Neural crest cell (in vitro differentiated cells): ENCODE measurements at places on chromosomes 2 and 18. TPM values are rescaled to one million over a fixed set of nuclear protein-coding genes. Genes with fewer than 3 reads are reported as not detected.

ARHGAP28 gene
- 20.2 and 22.5 TPM in 2 replicates for total RNA-seq

SKOR2 gene
- 0.96 and 1.4 TPM in 2 replicates for total RNA-seq

FNDC4 gene
- 14.2 and 17.4 TPM in 2 replicates for total RNA-seq

SATB2 gene
- total RNA-seq: 9.2 and 10.1 TPM in 2 replicates

CDCA7 gene
- total RNA-seq: 82.5 and 88.8 TPM in 2 replicates

INPP5D gene
- 0.28 and 0.30 TPM in 2 replicates for total RNA-seq

IMP4 gene
- total RNA-seq: 62.1 and 69.1 TPM in 2 replicates

DLX1 gene
- total RNA-seq: 48.9 and 51.5 TPM in 2 replicates

SRSF7 gene
- total RNA-seq: 347 and 356 TPM in 2 replicates

CDKL4 gene
- 0.75 and 0.93 TPM in 2 replicates for total RNA-seq

SPP2 gene
- not detected in 2 replicates for total RNA-seq

NCKAP5 gene
- total RNA-seq: 22.8 and 27.9 TPM in 2 replicates

LHCGR gene
- total RNA-seq: 0.12 TPM in 1 of 2 replicates, not detected in the other

IL36G gene
- total RNA-seq: not detected in 2 replicates

SIX3 gene
- not detected in 2 replicates for total RNA-seq

GFPT1 gene
- 30.0 and 35.2 TPM in 2 replicates for total RNA-seq

UNC80 gene
- 2.5 and 2.8 TPM in 2 replicates for total RNA-seq

TP53I3 gene
- 38.3 and 40.8 TPM in 2 replicates for total RNA-seq

GRCh38 chr18:46070815-46071652 is 1.0 kb downstream of the PSTPIP2 start:
- no peak for DNase-seq
- H3K27ac ChIP-seq: no peak overlapping the region
- H3K4me1 ChIP-seq: peaks cover 7% of the 10 kb centered on the region
- H3K36me3 ChIP-seq: no peaks in the 10 kb centered on the region
- peak overlapping the region; percentile 80 for H3K4me3 ChIP-seq
- H3K27me3 ChIP-seq: peaks cover 10% of the 10 kb centered on the region

- no peak overlapping the region for H3K27ac ChIP-seq
- H3K27me3 ChIP-seq: no peaks in the 10 kb centered on the region
- H3K36me3 ChIP-seq: no peaks in the 10 kb centered on the region
- no peak for DNase-seq
Measured at GRCh38 chr18:11316546-11316945, 167.2 kb upstream of the PIEZO2 start.

- H3K36me3 ChIP-seq: peaks cover 3% of the 10 kb centered on the region
- no peaks in the 10 kb centered on the region for H3K4me1 ChIP-seq
- no peak overlapping the region for H3K4me3 ChIP-seq
- no peak overlapping the region for H3K27ac ChIP-seq
- DNase-seq: no peak
Measured at GRCh38 chr18:8139891-8140406, 469.3 kb upstream of the RAB12 start.

DNA sequence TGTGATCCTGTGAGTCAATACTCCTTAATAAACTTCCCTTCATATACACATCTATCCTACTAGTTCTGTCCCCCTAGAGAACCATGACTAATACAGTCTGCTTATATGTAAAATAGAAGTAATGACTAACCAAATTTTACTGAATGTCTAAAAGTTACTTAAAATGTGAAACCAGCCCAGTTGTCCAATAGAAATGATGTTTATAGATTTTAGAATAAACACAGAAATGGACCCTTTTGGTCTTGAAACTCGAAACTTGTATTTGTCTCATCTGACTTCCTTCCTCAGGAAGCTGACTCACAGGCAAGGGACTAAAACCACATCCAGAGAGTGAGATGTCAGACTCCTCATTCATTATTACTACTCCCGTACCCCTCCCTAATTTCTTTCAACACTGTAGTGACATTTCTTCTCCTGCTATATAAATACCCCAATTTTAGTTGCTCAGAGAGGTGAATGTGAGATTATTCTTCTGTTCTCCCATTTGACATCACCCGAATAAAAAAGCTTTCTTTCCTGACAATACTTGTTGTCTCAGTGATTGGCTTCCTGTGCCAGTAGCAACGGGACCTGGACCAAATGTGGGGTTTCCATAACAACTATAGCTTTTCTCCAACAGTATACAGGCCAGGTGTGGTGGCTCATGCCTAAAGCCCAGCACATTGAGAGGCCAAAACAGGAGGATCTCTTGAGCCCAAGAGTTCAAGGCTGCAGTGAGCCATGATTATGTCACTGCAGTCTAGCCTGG is 486.0 kb downstream of the ERBB4 start:
- DNase-seq: no peak
- H3K27me3 ChIP-seq: no peaks in the 10 kb centered on the region
- H3K4me3 ChIP-seq: no peak overlapping the region
- peaks cover 37% of the 10 kb centered on the region for H3K36me3 ChIP-seq
- H3K4me1 ChIP-seq: no peaks in the 10 kb centered on the region

DNA sequence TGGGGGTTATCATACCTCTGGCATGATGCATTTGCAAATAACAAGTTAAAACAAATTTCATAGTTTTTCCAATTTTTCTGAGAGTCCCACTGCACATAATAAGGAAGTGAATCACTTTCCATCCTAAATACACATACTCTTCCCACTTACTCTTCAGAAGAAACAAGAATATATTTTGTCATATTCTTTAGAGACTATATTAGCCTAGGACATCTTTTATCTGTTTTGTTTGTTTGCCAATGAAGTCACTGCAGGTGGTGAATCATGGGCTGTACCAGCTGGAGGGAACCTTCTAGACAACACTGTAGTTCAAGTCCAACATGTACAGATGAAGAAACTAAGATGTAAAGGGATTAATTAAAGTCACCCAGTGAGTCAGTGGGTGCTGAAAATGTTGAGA is 116.8 kb downstream of the XIRP2 start:
- H3K36me3 ChIP-seq: no peaks in the 10 kb centered on the region
- no peaks in the 10 kb centered on the region for H3K27me3 ChIP-seq
- no peaks in the 10 kb centered on the region for H3K4me1 ChIP-seq
- H3K4me3 ChIP-seq: no peak overlapping the region
- no peak overlapping the region for H3K27ac ChIP-seq
- DNase-seq: no peak

GRCh38 chr2:179626261-179626660 is 235.2 kb downstream of the ZNF385B start:
- no peaks in the 10 kb centered on the region for H3K4me1 ChIP-seq
- no peaks in the 10 kb centered on the region for H3K36me3 ChIP-seq
- no peaks in the 10 kb centered on the region for H3K27me3 ChIP-seq
- H3K27ac ChIP-seq: no peak overlapping the region

DNA sequence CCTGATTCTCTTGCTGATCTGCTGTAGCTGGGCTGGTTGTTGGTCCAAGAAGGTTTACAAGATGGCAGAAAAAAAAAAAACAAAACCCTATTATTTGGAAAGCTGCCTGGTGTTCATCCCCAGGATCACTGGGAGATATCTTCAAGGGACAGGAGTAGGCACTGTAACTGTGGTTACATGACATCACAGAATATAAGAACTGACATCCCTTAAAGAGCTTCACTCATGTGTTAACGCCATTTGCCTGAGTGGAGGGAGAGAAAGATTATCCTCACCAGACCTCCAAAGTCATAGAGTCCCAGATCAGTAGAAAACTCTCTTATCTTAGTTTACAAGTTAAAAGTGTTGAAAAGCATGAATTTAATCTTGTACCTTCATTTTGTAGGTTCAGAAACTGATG is 95.3 kb upstream of the BZW1 start:
- H3K36me3 ChIP-seq: no peaks in the 10 kb centered on the region
- H3K27me3 ChIP-seq: peaks cover 34% of the 10 kb centered on the region
- DNase-seq: no peak
- H3K4me1 ChIP-seq: peaks cover 12% of the 10 kb centered on the region

GRCh38 chr2:118224895-118225311 is 136.6 kb downstream of the INSIG2 start:
- H3K27ac ChIP-seq: peak overlapping the region; percentile 96
- DNase-seq: peak; percentile 29
- H3K36me3 ChIP-seq: no peaks in the 10 kb centered on the region
- H3K27me3 ChIP-seq: peaks cover 87% of the 10 kb centered on the region

GRCh38 chr2:10399358-10399757 is 48.8 kb downstream of the ODC1 start:
- DNase-seq: no peak
- H3K27me3 ChIP-seq: no peaks in the 10 kb centered on the region
- no peak overlapping the region for H3K4me3 ChIP-seq
- peaks cover 13% of the 10 kb centered on the region for H3K4me1 ChIP-seq

DNA sequence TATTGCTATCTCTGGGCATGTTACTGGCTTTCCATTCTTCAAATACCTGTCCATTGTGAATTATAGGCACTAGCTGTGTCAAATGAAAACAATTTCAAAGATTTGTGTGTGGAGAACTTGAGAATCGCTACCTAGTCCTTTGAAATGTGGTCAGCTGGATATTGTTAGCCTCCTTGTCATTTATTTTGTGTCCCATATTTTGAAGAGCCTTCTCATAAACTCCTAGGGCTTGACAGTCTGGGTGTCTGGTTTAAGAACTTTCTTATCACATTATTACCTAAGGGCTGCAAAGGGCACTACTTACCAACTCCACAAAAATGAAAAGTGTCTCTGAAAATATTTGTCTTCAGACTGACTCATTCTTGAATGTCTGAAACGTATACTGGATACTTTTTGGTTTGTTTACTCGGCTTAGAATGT is 50.2 kb downstream of the COL4A3 start:
- no peaks in the 10 kb centered on the region for H3K4me1 ChIP-seq
- no peak overlapping the region for H3K27ac ChIP-seq
- DNase-seq: no peak
- no peak overlapping the region for H3K4me3 ChIP-seq
- H3K27me3 ChIP-seq: no peaks in the 10 kb centered on the region

DNA sequence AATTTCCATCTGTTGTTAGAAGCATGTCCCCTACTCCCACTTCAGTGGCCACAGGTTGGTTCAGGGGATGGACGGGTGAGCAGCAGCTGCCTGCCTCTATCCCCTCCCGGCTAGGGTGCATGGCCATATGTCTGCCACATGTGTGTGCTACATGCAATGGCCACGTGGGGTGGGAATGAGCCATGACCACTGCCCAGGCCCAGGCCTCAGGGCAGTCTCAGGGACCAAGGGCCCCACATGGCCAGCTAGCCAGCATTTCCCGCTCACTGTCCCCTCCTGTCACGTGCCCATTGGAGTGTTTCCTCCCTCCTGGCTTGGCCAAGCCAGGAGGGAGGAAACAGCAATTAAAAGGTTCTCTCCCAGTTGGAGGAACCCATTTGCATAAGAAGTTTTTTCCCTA is 117.1 kb downstream of the KCNS3 start:
- H3K4me3 ChIP-seq: no peak overlapping the region
- no peaks in the 10 kb centered on the region for H3K4me1 ChIP-seq
- no peak for DNase-seq
- H3K27me3 ChIP-seq: no peaks in the 10 kb centered on the region
- peaks cover 3% of the 10 kb centered on the region for H3K36me3 ChIP-seq
- no peak overlapping the region for H3K27ac ChIP-seq

GRCh38 chr2:1088940-1089339 is 138.3 kb downstream of the SNTG2 start:
- no peak overlapping the region for H3K4me3 ChIP-seq
- no peak overlapping the region for H3K27ac ChIP-seq
- no peaks in the 10 kb centered on the region for H3K4me1 ChIP-seq
- DNase-seq: no peak

- DNase-seq: no peak
- no peak overlapping the region for H3K4me3 ChIP-seq
- H3K27ac ChIP-seq: no peak overlapping the region
- H3K27me3 ChIP-seq: peaks cover 3% of the 10 kb centered on the region
- no peaks in the 10 kb centered on the region for H3K4me1 ChIP-seq
- H3K36me3 ChIP-seq: peaks cover 15% of the 10 kb centered on the region
Measured at GRCh38 chr18:75143851-75144250, 65.1 kb downstream of the PTGR3 start.

DNA sequence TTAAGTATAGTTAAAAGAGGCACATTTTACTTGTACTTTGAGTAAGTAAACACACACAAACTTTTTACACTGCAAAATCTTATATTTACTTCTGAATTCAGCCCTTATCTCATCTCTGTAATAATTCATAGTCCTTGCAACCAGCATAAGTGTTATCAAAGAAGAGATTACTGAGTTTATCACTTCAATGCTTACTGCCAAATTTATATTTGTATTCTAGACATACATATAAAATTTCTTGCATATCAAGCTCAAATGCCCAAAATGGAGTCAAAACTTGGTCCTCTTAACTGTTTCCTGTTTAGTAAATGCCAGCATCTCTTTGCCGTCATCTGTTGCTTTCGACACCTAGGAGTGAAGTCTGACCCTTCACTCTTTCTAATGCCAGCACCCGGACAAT is 21.1 kb upstream of the KCNJ3 start:
- peaks cover 4% of the 10 kb centered on the region for H3K4me1 ChIP-seq
- H3K27me3 ChIP-seq: no peaks in the 10 kb centered on the region
- H3K36me3 ChIP-seq: no peaks in the 10 kb centered on the region

GRCh38 chr18:4878480-4878879 is 318.6 kb downstream of the AKAIN1 start:
- no peak overlapping the region for H3K27ac ChIP-seq
- no peak overlapping the region for H3K4me3 ChIP-seq
- no peaks in the 10 kb centered on the region for H3K27me3 ChIP-seq
- H3K4me1 ChIP-seq: no peaks in the 10 kb centered on the region
- H3K36me3 ChIP-seq: peaks cover 11% of the 10 kb centered on the region

DNA sequence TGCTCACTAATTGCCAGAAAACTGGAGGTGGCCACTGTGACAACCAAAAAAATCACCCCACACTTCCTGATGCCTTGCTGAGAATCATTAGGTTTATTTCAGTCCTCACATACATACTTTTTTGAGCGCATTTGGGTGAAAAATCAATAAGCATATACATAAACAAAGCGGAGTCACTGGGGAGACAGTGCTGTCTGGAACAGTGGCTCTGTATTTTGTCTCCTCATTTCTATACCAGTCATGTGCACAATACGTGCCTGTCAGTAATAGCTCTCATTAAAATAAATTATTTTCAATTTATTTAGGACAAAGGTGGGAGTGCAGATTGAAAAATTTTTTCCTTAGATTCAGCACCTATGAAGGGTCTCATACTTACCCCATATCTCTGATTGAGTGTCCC is 48.2 kb downstream of the CXCR4 start:
- no peak overlapping the region for H3K4me3 ChIP-seq
- H3K27me3 ChIP-seq: no peaks in the 10 kb centered on the region
- H3K36me3 ChIP-seq: peaks cover 10% of the 10 kb centered on the region

GRCh38 chr2:223696719-223697118 is 94.6 kb upstream of the SCG2 start:
- no peak overlapping the region for H3K27ac ChIP-seq
- no peak overlapping the region for H3K4me3 ChIP-seq
- no peak for DNase-seq
- no peaks in the 10 kb centered on the region for H3K27me3 ChIP-seq

GRCh38 chr2:43542285-43542933 is 53.4 kb downstream of the THADA start:
- H3K4me3 ChIP-seq: no peak overlapping the region
- no peaks in the 10 kb centered on the region for H3K27me3 ChIP-seq
- peaks cover 8% of the 10 kb centered on the region for H3K36me3 ChIP-seq
- H3K4me1 ChIP-seq: peaks cover 10% of the 10 kb centered on the region

GRCh38 chr2:19346983-19347618 is 11.3 kb downstream of the OSR1 start:
- H3K27ac ChIP-seq: no peak overlapping the region
- peaks cover 19% of the 10 kb centered on the region for H3K4me1 ChIP-seq
- peaks cover 40% of the 10 kb centered on the region for H3K27me3 ChIP-seq
- DNase-seq: no peak
- H3K4me3 ChIP-seq: peak overlapping the region; percentile 98
